ENCODE measurements at places on chromosomes 16 and 17. TPM values are rescaled to one million over a fixed set of nuclear protein-coding genes. Genes with fewer than 3 reads are reported as not detected.

DNA sequence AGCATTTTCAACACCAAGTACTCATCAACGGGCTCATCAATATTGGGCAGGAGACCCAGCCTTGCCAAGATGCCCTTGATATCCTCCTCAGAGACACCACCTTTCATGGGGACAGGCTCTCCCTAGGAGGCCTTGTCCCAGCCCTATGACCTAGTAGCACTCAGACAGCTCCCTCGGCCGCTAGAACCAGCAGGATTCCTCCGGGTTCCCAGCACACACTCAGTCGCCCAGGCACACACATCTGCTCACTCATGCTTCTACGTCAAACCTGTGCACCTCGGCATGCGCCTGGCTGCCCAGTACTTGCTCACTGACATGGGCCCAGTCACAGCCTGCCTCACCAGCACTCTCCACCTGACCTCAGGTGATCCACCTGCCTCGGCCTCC, 17.0 kb downstream of the SRCIN1 start:
- no peaks in the 10 kb centered on the region for H3K4me1 ChIP-seq
- peaks cover 50% of the 10 kb centered on the region for H3K27me3 ChIP-seq
- no peaks in the 10 kb centered on the region for H3K36me3 ChIP-seq
- no peak for DNase-seq
- no peak overlapping the region for H3K27ac ChIP-seq
- H3K4me3 ChIP-seq, result no peak overlapping the region

CLEC18C gene
- total RNA-seq, result 1.1 TPM

ABCA6 gene
- total RNA-seq, result 267 TPM

NOL3 gene
- total RNA-seq, result 90.0 TPM

All from tibial nerve (tissue), 4 donors.